ENCODE measurements at places on chromosomes 6 and 20.

- DNase-seq = peak; percentile 60
Measured at GRCh38 chr6:16770701-16771569, 9.7 kb upstream of the ATXN1 start.

DNA sequence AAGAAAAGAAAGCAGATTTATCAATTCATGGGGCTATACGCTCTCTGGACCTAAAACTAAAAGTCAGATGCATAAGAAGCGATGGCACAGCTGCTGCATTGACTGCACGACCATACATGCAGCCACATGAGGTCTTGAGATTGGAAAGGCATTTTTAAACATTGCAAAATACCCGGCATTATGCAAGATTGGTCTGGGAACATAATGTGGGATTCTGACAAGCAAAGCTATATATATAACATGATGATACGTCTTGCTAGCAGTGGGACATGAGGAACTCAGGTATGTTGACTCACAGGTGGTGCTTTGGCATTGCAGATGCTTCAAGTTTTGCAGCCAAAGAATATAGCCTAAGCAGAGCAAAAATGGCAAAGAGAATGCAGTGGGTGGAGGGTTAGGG is 55.1 kb downstream of the SAMD3 start:
- no peak for DNase-seq

GRCh38 chr6:136587527-136587926 is 37.3 kb upstream of the MAP7 start:
- DNase-seq = no peak

- no peak for DNase-seq
Measured at GRCh38 chr6:11848852-11849731, 70.5 kb upstream of the ADTRP start.

- no peak for DNase-seq
Measured at GRCh38 chr6:168765752-168766151, 324.8 kb downstream of the SMOC2 start.

GRCh38 chr6:70879496-70879895 is 77.4 kb downstream of the B3GAT2 start:
- no peak for DNase-seq

- DNase-seq = no peak
Measured at GRCh38 chr20:22824077-22824476, 211.0 kb upstream of the SSTR4 start.

GRCh38 chr20:61455508-61456215 is 203.6 kb downstream of the CDH4 start:
- no peak for DNase-seq

Data from stimulated activated CD8-positive, alpha-beta memory T cell treated with anti-CD3 and anti-CD28 coated beads, Interleukin-2, amount 100 ng/mL, for 48 hours (primary cell).